ENCODE measurements at places on chromosomes 12 and 14.
A peak's percentile ranks its signal among the peaks of the same experiment; 100 is the strongest.

- DNase-seq = no peak
These were observed 3.6 kb downstream of the PSMA6 start for GRCh38 chr14:35295845-35296161.

GRCh38 chr14:105888784-105889665 is 362.6 kb downstream of the TMEM121 start:
- DNase-seq = no peak

DNA sequence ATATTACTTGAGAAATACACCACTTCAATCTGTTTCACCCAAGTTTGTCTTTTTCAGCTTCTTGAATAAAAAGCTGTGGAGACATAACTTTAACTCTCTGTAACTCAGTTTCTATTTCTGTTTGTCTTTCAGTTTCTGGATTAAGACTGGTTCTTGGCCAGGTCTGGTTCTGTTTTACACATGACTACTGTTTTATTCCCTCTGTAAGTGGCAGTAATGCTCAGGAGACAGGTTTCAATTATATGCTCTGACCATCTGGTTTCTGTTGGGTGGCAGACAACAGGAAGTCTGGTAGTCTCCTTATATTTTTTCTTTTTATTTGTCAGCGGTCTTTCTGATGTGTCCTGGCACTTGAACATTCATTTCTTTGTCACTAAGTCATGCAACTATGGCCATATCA is 102.9 kb downstream of the RPS29 start:
- DNase-seq = no peak

- no peak for DNase-seq
These were observed 8.7 kb upstream of the WDR89 start for GRCh38 chr14:63650256-63650952.

GRCh38 chr12:30719060-30719459 is 23.4 kb upstream of the IPO8 start:
- peak; percentile 82 for DNase-seq

DNA sequence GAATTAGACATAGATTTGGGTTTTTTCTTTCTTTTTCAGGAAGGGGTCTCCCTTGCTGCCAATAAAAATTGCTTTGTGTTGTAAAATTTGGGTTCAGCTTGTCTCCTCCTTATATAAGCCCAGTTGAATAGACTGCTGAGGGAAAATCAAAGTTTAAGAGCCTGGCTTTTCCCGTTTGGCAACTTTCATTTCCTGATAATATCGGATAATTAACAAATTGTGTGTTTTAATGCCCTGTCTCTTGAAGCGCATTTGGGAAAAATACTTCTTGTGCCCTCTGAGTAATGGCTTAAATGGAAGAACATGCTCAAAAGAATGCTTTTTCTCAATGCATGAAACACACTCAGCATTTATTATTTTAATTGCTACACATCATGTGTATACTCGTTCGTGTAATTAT is 198.0 kb upstream of the DCN start:
- no peak for DNase-seq

- no peak for DNase-seq
These were observed 146.9 kb upstream of the KRR1 start for GRCh38 chr12:75658286-75658685.

GRCh38 chr12:50102646-50103309 is 1.0 kb upstream of the GPD1 start:
- no peak for DNase-seq

- DNase-seq = peak; percentile 30
These were observed 32.8 kb downstream of the RBM19 start for GRCh38 chr12:113933201-113933786.

DNA sequence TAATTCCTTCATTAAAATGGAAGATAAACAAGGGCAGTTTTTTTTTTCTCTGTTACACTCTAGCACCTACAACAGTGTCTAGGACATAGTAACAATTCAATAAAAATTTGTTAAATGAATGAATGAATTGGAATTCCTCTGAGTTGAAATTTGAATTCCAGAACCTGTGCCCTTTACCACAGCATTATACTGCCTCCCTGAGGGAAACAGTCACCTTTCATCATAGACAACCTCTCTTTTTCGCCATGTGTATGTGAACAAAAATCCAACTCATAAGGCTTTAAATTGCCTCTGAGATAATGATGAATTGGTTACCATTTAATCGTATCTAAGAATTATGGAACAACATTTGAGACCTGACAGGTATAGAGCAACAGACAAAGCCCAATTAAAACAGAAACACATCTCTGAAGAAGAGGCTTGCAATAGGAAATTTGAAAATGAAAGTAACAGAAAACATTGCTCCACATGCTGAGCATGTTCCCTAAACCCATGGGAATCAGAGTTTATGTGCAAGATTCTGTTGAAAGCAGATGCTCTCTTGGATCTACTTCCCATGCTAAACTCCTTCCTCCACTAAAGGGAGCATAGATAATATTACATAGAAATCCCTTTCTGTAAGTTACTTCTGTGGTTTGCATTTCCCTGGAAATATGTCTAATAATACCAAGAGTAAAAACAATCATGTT is 657.8 kb downstream of the GALC start:
- DNase-seq = no peak

DNA sequence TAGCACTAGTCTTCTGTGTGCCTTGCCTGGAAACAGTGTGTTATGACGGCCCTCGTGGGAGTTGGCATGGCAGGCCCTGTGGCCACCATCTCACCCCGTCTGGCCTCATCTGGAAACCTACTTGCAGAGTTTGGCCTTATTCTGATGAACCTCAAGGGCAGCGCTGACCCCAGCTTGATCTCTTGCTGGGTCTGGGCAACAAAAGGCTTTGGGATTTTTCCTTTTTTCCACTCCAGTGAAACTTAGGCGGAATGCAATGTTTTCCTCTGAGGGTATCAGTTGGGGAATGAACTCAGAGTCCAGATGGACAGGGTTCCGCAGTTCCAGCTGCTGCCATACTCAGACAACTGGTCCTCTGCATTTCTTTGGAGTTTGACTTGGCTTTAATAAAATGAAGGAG is 15.9 kb downstream of the CACNA1C start:
- no peak for DNase-seq

DNA sequence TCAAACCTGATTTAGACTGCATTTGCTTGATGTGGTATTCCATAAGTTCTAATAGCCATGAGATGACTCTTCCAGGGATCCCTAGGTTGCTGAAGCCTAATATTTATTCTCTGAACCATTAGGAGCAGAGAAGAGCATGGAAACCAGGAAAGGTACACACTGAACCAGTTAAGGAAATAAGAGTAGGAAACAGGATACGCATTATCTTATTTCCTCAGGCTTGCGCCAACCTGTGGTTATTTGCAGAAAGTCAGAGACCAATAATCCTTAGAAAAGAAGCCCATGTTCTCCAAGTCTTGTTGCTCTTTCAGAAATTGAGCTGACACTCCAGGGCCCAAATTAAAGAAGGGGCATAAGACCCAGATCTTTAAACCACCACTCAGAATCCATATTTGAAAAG is 41.8 kb upstream of the SMUG1 start:
- DNase-seq = no peak

GRCh38 chr12:56321027-56321426 is 5.2 kb upstream of the CNPY2 start:
- DNase-seq = no peak
